Stimulated activated CD8-positive, alpha-beta memory T cell treated with anti-CD3 and anti-CD28 coated beads, Interleukin-2, amount 100 ng/mL, for 1 hour (primary cell): ENCODE measurements at places on chromosomes 5 and 9.

- DNase-seq = no peak
Observed at GRCh38 chr5:154375329-154376008, 70.3 kb upstream of the SAP30L start.

- no peak for DNase-seq
Observed at GRCh38 chr5:151067632-151068432, 13.0 kb downstream of the TNIP1 start.

- no peak for DNase-seq
Observed at GRCh38 chr5:132376694-132377641, 7.5 kb downstream of the SLC22A5 start.

GRCh38 chr5:150759334-150759583 is 442 bp upstream of the DCTN4 start:
- no peak for DNase-seq

GRCh38 chr9:108815156-108815555 is 40.6 kb downstream of the ACTL7B start:
- DNase-seq = no peak

- no peak for DNase-seq
Observed at GRCh38 chr5:163807781-163808180, 302.4 kb downstream of the MAT2B start.

DNA sequence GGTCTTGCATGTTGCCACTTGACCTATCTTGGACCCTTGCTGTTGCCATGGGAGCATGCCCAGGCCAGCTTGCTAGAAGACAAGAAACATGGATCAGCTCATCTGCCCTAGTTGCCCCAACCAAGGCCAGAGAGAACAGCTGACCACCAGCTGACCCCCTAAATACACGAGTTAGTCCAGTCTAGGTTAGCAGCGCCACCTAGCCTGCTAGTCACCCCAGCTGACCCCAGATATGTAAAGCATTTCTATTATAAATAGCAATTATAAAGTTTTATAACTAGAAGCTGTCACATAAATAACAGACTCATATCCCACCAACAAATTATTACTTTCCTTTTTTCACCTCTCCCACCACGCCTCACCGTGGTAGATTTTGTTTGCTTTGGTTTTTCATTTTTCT is 387.8 kb downstream of the RASEF start:
- DNase-seq = no peak

DNA sequence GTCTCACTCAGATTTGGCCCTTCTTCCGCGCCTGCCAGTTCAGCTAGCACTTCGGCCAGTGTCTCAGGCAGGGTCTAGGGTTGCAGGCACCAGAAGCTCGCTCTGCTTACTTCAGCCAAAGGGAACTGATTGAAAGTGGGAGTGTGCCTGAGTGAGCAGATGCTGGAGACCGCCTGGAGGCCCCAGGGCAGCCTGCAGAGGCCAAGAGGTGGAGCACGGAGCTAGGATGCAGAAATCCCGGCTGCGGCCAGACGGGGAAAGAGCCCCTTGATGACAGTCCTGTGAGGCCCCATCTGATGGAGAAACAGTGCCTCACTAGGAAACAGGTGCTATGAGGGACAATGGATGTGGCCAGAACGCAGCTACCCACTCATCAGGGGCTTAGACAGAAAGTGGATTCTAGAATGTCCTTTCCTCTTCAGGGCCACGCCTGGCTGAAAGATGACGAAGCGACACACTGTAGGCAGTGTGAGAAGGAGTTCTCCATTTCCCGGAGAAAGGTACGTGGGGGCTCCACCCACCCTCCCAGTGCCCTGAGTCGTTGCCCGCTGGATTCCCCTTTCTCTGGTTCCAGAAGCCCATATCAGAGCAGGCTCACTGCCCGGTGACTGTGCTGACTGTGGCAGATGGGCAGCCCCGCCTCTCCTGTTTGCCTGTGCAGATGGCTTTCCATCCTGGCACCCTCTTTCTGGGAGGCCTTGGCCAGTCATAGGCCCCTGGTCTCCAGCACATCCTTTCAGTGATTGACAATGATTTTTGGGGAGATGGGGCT is 16.1 kb downstream of the HNRNPH1 start:
- no peak for DNase-seq

GRCh38 chr9:117413346-117414219 is 1.3 kb downstream of the ASTN2 start:
- no peak for DNase-seq

DNA sequence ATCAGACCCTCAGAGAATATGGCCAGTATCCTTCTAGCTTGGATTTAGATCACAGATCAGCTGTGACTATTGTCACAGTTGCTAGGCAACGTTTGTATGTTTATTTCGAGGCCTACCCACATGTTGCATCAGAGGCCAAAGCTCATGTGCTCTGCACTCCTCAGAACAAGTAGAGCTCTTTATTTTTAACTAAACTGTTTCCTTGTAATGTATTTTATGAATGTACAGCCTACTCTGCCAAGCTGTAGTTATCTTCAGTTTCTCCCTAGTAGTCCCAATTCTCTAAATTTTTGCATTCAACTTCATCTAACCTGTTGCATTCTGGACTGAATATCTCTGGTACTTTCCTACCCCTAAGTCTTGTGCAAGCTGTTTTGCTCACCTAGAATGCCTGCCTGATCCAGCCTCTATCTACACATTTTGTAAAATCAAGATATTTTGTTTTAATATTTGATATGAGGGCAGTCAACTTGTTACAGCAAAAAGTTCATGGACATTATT is 52.8 kb downstream of the CAST start:
- DNase-seq = no peak

- no peak for DNase-seq
Observed at GRCh38 chr9:30732060-30732459, 1652.4 kb upstream of the ACO1 start.

DNA sequence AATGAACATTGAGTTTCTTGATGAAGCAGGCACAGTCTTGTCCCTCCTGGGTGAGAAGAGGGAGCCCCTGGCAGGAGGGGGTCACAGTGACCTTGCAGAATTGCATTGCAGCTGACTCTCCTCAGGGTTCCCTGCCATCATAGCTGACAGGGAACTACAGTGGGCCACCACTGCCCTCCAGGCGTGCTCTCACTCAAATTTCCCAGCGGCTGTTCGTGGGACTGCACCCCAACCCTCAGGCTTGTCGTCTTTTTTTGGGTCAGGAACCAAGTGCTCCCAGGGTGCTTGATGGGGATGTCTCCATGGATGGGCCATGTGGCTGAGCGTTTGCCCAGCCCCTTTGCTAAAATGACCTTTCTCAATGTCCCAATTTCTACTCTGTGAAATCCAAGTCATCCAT is 215.8 kb downstream of the MELK start:
- DNase-seq = no peak

DNA sequence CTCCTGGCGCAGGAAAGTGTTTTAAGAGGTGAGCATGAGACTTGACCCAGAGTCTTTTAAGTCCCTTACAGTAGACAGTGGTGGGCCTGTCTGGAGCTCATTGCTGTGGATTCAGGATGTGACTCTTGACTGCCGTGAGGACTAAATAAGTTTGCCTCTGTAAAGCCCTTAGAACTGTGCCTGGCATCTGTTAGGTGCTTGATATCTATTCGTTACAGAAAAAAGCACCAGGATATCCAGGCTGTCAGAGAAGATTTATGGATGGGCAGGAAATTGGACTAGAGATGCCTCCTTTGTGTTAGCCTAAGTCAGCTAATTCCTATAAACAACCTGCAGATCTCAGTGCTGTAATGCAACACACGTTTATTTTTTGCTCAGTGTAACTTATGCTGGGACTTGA is 12.6 kb downstream of the ERGIC1 start:
- DNase-seq = no peak

DNA sequence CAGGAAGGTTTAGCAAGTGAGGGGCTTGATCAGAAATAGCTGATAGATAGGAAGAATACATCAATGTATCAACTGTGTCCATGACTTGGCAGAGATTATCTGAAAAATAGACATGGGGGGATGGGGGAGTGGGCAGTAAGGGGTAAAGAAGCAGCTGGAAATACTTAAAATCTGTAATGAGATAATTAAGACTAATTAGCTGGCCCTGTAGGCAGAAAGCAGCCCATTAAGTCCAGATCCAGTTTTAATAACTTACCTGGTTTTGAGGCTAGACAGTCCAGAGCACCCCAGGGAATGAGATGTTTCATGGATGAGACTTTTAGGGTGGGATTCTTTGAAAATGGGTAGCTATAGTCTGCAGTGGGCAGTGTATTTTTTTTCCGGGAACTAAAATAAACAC is 116.9 kb upstream of the TLX3 start:
- no peak for DNase-seq

DNA sequence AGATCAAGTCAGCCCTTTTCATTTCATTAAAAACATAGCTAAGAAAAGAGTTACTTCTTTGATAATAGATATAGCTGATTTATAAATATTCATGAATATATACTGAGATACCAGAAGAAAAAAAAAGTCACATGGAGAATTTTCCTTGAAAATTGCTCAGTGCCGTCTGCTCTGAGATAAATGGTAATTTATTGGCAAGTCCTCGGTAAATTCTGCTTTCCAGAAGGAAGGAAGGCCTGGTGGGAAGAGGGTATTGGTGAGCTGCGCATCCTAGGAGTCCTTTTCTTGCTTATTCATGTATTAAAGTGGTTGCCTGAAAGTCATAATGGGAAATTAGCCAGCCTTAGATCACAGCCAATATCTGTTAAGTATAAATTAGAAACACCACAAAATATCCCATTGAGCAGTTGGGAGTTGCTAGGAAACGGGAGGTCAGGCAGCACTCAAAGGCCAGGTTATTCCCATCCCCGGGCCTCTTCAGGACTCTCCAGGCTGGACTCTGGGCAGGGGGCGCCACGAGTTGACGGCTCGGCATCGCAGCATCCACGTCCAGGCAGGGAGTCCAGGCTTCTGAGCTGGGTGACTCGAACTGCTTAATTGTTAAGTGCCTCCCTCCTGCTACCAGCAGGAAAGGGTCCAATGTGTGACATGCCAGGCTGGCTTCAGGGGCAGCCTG is 116.7 kb upstream of the RETREG1 start:
- DNase-seq = no peak

DNA sequence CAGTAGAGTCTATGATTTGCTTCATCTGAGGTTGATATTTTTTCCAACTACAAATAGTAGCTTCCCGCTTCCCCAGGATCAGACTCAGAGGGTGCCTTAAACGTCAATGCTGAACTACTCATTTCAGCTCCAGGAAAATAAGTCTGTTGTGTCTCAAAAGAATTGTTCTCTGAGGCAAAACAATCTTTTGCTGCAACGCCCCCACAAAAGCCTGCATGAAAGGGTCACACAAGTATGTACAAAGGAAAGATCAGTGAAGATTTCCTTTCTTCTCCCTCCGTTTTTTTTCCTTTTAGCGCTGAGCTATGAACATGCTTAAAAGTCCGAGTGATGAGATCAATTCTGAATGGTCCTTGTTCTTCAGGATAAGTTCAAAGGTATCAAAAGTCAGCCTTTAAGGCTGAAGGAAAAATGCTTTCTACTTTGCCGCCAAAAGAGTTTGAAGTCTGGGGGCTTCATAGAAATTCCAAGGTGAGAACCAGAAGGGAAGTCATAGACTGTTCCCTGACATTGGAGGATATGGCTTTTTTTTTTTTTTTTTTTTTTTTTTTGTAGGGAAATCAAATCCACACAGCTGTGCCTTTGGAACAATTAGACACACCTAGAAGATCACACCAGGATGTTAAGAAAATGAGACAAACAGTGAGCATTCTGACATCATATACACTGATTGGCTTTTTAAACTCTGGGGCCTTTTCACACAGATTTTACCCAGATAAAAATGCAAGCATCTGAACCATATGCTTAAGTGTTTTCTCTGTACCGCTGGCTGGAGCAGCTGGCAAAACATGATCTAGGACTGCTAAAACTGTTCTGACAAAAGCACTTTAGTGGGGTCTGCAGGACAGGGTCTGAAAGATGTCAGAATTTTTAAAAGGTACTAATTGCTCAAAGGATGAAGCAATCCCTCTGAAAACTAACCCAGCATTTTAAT is 329.3 kb downstream of the ENC1 start:
- no peak for DNase-seq

- DNase-seq = no peak
Observed at GRCh38 chr5:54455413-54456157, at the start of gene HSPB3. Gene HSPB3 (plus strand): TSS chr5:54455699. CDS start chr5:54455790, 91 bp downstream.

- DNase-seq = no peak
Observed at GRCh38 chr5:59661954-59662615, 231.4 kb downstream of the PDE4D start.

DNA sequence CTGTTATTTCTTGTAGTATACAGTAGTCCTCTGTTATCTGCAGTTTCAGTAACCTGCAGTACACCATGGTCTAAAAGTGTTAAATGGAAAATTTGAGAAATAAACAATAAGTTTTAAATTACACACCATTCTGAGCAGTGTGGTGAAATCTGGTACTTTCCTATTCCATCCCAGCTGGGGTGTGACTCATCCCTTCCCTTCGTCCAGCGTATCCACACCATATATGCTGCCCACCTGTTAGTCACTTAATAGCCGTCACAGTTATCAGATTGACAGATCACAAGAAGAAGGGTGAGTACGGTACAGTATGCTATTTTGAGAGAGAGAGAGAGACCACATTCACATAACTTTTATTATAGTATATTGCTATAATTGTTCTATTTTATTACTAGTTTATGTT is 28.9 kb downstream of the FAM151B start:
- DNase-seq = no peak

DNA sequence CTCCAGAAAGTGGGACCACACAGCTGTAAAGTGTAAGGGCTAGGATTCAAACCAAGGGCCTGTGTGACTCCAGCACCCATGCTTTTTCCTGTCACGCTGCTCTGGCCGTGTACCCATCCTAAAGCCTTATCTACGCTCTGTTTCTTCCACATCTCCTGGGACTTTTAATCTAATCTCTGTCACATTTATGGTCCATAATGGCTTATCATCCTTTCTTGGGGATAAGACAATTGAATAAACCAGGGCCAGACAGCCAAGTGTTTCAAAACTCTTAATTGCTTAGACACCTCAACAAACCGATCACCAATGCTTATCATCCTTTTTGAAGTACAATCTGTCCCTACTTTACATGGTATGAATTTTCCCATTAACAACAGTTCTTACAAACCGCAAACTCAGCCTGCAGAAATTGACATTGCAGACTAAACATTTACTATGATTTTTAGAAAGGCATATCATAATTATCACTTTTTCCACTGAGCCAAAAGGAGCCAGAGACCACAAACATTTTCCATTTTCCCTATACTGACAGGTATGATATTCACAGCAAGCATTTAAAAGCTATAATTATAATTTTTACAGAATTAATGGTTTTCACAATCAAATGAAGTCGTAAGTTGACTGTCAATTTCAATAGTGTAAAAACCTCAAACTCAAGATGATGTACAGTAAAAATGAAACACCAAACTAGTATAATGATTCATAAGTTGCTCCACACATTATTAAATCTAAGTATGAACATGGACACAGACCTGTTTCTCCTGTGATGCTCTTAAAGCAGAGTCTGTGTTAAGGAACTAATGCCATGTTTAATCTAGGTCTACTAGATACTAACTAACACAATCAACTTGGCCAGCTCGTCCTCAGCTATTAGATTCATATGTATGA is 99.5 kb downstream of the FBXW11 start:
- DNase-seq = no peak

DNA sequence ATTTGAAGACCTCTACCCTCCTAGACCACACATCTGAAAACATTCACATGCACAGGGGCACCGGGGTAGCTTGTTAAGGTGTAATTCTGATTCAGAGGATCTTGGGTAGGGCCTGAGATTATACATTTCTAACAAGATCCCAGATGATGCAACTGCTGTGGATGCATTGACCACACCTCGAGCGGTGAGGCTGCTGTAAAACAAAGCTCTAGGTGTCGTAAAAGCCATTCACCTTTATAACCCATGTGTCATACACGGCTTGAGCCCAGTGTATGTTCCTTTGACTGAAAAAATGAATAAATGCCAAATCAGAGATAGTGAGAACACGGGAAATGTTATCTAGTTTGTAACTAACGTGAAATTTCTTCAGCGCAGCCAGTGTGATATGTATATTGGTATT is 1578.2 kb upstream of the WWC1 start:
- DNase-seq = no peak
